ENCODE measurements at places on chromosomes 12 and 14.
A peak's percentile ranks its signal among the peaks of the same experiment; 100 is the strongest.

- no peak for DNase-seq
These were observed 25.7 kb downstream of the FNTB start for GRCh38 chr14:65012353-65012752.

DNA sequence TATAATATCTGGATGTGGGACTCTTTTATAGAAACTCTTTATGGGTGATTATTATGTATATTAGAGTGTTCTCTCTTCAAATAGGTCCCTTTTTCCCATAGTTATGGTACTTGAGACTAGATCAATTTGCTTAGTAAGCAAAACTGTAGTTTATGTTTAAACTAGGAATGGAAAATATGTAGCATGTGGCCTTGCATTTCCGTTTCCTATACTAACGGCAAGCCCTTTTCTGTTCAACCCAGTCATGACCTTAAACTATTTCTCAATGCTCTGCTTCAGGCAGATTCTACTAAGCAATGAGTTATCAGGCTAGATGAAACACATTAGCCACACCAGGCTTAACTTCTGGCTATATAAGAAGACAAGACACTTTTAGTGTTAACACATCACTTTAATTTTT, 84.6 kb downstream of the OTOGL start:
- DNase-seq = no peak

DNA sequence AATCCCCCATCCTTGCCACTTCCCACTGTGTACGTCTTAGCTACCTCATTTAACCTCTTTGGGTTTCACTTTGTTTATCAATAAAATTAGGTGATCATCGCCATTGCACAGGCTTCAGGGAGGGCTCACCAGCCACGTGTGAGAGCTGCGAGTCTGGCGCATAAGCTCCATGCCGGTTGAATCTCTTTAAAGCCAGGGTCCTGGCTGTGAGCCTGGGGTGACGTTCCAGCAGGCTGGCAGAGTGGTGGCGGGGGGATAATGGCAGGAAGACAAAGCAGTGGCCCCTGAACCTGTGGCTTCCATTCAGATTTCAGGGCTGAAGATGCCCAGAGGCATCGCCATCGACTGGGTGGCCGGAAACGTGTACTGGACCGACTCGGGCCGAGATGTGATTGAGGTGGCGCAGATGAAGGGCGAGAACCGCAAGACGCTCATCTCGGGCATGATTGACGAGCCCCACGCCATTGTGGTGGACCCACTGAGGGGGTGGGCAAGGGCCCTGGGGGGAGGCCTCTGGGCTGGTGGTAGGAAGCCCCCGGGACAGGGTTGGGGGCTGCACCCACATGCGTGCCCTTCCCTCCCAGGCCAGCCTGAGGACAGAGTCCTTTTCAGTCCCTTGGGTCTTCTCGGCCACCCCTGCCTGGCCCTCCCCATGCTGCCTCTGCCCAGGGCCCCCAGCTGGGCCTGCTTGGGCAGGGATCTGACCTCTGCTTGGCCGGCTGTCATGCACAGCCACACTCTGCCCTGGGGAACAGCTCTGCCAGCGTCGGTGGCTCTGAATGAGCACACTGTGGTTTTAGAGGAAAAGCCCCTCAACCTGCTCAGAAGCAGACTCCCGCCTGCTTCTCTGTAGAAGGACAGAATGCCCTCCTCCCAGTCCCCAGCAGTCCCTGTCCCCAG, 8.6 kb upstream of the NXPH4 start:
- DNase-seq = no peak

DNA sequence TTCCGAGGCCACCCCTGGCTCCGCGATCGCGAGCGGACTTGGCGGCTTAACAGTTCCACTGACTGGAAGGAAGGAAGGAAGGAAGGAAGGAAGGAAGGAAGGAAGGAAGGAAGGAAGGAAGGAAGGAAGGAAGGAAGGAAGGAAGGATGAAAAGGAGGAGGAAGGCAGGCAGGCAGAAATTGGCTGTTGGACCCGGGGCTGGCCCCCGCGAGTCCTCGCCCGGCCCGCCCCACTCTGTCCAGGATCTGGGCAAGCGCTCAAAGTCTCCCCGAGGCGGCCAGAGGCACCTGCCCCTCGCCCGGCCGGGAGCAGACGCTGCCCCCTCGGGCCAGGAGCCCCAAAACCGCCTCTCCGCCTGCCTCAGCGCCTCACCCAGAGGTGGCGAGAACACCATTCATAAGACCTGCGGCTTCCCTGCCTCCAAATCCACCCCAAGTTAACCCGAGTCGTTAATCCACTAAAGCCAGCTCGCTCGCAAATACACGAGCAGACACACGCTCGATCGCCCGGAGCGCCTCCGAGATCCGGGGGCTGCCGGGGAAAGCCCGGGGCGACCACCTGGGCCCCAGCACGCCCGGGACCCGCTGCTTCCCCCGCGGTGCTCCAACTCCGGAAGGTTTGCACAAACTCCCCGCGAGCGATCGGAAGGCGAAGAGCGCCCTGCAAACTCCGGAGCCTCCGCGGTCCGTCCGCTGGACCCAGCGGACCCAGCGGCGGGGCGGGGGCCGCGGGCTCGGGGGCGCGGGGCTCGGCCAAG, 844 bp downstream of the DPF3 start:
- peak; percentile 52 for DNase-seq

- no peak for DNase-seq
These were observed 21.8 kb downstream of the WNK1 start for GRCh38 chr12:774051-774614.

- peak; percentile 19 for DNase-seq
These were observed 54.1 kb downstream of the CEP83 start for GRCh38 chr12:94405413-94406116.

DNA sequence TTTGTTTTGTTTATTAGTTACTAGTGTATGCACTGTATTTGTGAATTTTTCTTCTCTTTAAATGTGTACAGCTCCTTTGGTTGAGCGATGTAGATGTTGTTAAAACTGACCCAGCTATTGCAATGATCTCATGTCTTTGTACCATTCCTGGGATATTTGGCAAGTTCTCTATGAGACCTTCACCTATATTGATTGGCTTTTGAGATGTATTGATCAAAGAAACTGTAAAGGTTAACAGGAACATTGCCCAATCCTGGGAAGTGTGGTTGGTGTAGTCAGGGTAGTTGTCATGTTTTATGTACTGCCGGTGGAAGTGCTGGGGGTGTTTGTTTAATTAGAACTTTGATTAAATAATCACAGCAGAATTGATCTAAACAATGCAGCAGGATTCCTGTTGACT, 43.1 kb downstream of the ACSS3 start:
- DNase-seq = no peak

DNA sequence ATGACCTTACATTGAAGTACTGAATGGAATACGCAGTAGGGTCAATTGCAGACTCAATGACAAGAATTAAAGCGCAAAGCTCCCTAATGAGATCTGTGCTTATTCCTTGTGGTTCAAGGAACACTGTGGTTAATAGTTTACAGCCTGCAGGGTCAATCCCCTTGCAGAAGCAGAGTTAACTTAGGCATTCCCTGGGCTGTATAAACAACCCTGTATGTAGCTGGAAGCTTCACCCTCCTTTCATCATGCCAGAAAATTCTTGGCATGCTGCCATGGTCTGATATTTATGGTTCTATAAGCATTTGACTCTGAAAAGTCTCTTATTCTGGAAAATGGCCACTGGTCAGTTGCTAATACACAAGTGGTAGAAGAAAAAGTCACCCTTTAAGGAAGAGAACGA, 227.7 kb downstream of the NOVA1 start:
- no peak for DNase-seq

DNA sequence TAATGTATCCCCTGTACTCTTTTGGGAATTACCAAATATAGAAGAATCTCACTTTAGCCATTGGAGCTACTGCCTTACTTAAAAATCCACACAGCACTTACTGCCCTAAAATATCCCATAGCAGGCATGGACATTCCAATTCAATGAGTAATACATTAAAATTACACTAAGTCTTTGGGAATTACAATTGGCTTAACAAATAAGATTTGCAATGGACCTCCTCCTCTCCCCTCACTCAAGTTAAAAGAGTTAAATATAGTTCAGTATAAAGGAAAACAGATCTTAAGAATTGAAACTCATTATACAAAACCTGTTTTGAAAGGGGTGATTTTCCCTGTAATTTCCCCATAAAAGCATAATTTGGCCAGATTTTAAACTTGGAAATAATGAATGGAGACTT, 477.1 kb downstream of the SLC16A7 start:
- no peak for DNase-seq

- no peak for DNase-seq
These were observed 93.9 kb downstream of the SLC38A1 start for GRCh38 chr12:46174919-46175318.

DNA sequence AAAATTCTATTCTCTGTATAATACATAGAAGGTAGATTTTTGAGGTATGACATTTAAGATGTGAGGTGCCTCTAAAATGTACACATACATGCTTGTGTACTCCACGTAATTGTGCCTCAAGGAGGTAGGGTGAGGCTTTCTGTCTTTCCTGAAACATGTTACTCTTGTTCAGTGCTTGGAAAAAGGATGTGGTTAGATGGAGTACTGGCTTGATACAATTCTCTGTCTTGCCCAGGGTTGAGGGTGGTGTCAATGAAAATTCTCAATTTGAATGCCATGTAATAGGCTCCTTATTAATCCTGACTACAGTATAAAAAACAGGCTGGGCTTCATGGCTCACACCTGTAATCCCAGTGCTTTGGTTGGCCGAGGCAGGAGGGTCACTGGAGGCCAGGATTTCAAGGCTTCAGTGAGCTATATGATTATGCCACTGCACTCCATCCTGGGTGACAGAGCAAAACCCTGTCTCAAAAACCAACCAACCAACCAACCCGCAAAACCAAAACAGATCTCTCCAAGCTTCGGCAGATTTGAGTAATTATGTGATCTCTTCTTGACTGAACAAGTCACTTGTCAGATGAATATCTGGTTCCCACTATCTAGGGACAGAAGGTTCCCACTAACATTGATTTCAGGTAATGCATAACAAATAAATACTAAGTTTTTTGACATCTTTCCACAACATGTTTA, 41.6 kb downstream of the RCOR1 start:
- DNase-seq = no peak

DNA sequence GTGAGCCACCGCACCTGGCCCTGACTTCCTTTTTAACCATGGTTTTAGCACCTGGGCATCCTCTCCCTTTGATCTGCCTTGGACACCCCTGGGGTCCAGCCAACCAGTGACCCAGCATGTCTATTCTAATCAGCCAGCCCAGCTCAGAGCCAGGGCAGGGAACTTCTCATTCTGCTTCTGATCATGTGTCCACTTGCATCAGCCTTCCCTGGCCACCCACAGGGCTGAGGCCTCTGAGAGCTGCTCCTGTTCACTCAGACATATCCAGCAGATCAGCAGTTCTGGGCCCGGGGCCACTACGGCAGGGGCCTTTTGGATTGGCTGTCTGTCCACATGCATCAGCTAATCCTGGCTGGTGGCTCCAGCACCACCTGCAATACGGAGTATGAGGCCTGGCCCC, 117.9 kb upstream of the MAP1LC3B2 start:
- DNase-seq = no peak

DNA sequence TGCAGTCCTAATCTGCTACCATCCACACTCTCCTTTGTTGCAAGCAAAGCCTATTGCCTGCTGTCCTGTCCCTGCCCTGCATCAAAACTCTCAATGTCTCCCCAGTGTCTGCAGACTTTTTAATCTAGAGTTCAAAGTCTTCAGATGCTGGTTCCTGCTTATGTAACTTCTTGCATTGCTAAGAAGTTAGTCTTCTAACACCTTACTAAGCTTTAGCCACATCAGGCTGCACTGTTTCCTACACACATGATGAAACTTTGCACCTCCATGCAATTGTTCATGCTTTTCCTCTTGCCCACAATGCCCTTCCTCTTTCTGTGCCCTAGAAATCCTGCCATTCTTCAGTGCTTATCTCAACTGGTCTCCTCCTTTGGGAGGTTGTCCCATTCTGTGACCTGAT, 16.2 kb upstream of the DICER1 start:
- no peak for DNase-seq

DNA sequence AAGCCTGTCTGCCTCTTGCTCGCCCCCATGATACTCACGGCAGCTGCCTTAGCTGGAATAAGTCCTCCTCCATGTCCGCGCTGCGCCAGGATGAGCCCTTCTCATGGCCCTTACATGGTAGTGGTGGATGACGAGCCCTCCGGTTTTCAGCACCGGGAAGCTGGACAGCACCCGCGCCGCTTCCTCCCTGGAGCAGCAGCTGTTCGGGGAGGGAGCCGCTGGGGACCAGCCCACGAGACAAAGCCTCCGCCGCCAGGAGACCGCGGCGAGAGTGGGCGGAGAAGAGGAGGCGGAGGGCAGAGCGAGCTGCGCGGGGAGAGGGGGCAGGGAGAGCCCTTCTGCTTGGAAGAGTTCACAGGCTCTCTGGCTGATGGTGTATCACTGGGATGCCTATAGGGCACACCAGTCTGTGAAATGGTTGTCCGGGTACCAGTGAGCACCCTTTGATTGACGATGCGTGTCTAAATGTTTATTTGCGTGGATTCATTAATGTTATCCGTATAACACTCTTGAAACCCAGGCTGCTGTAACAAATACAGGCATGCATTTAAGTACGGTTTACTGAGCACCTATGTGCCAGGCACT, at the start of gene SVOP:
Gene SVOP, minus strand, starts transcription at position 273 of the 585 bp plus-strand sequence. Its CDS starts 200 bp downstream, at position 73.
- DNase-seq = peak; percentile 28

GRCh38 chr14:99604278-99604765, 315 bp upstream of the CCDC85C start:
- peak; percentile 99 for DNase-seq

- peak; percentile 20 for DNase-seq
These were observed 24.8 kb downstream of the GOLGA3 start for GRCh38 chr12:132803888-132804287.

DNA sequence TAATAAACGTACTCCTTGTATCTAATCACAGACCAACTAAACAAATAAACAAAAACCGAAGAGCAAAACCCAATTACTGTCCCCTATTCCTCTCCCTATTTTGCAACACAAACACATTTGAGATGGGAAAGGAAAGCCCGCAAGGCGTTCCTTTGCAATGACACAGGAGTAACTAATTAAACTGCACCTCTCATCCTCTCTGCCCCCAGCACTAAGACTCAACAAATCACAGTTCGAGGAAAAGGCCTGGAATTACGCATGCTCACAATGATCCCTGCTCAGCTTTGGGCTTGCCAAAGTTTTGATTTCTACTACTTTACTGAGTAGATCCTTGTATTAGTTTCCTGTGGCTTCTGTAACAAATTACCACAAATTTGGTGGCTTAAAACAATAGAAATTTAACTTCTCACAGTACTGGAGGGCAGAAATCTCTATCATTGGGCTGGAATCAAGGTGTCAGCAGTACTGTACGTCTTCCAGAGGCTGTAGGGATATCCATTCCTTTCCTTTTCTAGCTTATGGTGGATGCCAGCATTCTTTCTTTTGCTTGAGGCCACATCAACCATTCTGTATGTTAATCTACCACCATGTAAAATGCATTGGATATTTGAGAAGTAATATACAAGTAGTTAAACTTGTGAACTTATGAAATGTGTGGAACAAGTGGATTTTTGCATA, 123.0 kb downstream of the NAV3 start:
- no peak for DNase-seq

DNA sequence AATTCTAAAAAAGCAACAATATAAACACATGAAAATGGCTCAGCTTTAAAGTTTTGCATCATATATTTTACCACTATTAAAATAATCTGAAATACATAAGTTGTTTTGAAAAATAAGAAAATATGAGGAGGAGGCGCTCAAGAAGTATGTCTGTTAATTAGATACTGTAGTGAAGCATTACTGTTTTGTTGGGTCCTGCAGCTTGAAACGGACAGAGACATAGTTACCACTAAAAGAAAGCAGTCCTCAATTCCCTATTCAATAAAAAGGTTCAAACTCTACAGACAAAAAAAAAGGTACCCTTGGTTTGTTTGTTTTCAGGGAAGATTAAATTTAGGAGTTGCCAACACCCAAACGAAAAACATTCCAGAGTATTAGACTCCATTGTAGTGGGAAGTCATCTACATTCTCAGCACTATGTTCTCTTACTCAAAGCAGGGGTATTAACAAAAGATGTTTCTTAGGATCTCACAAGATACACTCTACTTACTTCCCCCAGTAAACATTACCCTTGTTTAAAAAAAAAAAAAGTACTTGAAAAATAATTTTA, 3.0 kb downstream of the PAWR start:
- no peak for DNase-seq
